ENCODE measurements at places on chromosomes 3 and 15. TPM values are rescaled to one million over a fixed set of nuclear protein-coding genes. Genes with fewer than 3 reads are reported as not detected.

Gene RASSF1
- total RNA-seq = 20.7 TPM

Gene ECE2
- total RNA-seq = not detected

Gene ETFA
- 265 TPM for total RNA-seq

Gene CHDH
- total RNA-seq = 5.0 TPM

Gene INSYN1
- 79.3 TPM for total RNA-seq

DNA sequence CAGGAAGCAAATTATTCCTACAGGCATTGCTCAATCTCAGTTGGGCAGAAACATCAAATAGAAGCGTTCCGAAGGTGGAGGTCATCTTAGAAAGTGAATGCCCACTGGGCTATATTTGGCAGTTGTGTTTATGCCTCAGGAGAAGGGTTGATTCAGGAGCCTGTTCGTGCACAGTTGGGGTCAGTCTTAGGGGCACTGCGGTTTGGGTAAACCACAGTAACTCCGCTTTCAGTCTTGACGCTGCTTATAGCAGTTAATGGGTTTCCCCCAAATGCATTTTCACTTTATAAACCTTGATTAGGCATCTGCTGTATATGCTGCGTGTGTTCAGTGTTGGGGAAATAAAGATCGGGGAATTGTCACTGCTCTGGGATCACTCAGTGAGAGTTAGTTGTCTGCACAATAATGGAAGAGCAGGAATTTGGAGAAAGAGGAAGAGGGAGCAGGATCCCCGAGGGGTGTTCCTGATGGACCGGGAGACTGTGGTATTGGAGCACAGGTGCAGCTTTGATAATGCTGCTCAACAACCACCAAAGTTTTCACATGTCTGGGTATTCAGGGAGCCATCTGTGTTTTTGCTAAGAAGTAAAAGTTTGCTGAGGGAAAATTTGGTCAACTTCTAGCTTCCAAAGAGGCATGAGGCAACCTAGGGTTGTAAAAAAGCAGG is 124.3 kb upstream of the EIF1B start:
- DNase-seq = no peak

GRCh38 chr3:11536936-11537612 is 106.6 kb downstream of the VGLL4 start:
- DNase-seq = peak; percentile 2

GRCh38 chr15:34714476-34715121 is 40.2 kb downstream of the GJD2 start:
- no peak for DNase-seq

DNA sequence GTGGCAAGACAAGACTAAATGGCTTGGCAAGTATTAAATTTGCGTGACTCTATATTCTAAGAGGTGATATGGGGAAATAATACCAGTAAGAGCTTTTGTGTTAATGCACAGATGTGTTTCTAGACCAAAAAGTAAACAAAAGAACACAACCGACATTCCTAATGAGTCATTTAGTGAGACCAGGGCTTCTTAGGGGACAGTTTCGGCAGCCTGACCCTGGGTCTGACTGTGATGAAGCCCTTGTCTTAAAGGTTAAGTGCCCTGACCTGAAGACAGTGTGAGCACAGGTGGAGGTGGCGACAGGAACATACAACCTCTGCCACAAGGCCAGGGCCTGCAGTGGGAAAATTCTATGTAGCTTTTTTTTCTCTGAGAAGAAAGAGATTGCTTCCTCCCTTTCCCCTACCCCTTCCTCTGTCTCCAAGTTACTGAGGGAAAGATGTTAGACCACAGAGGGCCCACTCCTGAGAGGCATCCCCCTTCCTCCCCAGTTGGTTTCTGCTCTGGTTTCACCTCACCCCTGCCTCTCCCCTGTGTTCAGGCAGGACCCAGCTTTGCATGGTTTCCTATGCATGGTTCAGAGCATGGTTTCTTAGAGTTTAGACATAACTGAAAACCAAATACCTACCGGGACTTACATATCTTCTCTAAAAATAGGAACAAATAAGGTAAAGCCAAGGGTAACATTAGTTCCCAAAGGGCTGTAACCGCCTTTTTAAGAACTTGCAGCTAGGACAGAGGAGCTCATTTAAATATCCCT is 24.8 kb upstream of the CMTM7 start:
- DNase-seq = no peak
